Cardiac septum (tissue), 1 donor: ENCODE measurements at places on chromosomes 6 and 20. TPM values are rescaled to one million over a fixed set of nuclear protein-coding genes. Genes with fewer than 3 reads are reported as not detected.

Gene APOBEC2
- total RNA-seq: 174 TPM

Gene OR2H2
- total RNA-seq: not detected

Gene EPPIN
- total RNA-seq: not detected

Gene MAK
- 0.08 TPM for total RNA-seq

Gene HLA-DRB1
- 27.6 TPM for total RNA-seq

Gene NKX2-2
- 0.11 TPM for total RNA-seq

Gene PNPLA1
- total RNA-seq: not detected

Gene C20orf202
- total RNA-seq: 0.13 TPM

Gene ARHGAP40
- not detected for total RNA-seq

- DNase-seq: no peak
These were observed 177.2 kb upstream of the RNF24 start for GRCh38 chr20:4192378-4193068.

- no peak for DNase-seq
These were observed 56.9 kb upstream of the PRND start for GRCh38 chr20:4664691-4665360.

DNA sequence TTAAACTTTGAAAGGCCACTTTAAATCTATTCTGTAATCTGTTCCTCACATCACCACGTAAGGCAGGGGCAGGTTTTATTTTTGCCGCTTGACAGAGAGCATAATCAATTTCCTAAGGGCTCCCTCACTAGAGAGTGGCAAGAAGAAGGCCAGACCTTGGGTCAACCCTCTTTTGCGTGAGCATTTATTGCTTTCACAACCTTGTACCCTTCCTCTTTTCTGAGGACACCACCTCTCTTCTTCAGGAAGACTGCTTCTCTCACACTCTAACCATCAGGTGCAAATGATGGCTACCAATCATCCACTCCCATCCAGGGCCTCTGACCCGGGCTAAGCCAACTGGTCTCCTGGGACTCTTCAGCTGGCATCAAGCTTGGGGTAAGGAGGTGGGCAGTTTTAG, 25.2 kb upstream of the QKI start:
- DNase-seq: no peak

- DNase-seq: no peak
These were observed 6.8 kb upstream of the POU3F2 start for GRCh38 chr6:98827295-98828159.

- DNase-seq: no peak
These were observed 186.2 kb downstream of the HDGFL1 start for GRCh38 chr6:22755605-22756004.

GRCh38 chr20:57944988-57945387, 235.2 kb upstream of the PMEPA1 start:
- no peak for DNase-seq

DNA sequence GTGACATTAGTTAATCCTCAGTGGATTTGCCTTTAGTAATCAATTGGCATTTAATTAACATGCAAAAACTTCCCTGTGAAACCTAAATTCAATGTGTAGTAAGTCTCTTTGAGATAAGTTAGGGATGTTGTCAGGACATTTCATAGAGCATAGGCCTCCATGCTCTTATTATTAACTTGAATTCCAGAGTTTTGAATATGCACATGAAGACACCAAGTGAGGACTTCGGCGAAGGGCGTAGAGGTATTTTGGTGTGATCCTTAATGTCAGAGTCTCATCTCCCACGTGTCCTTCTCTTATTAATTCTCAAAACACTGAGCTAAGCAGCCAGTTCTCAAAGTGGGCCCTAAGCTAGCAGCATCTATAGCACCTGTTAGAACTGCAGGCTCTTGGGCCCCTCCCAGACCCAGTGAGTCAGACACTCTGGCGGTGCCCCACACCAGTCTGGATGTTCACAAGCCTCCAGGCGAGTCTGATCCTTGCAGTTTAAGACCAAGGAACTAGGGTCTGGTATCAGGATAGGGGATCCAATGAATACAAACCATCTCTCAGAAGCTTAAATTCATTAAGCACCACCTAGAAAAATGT, 292.1 kb downstream of the QKI start:
- DNase-seq: no peak

DNA sequence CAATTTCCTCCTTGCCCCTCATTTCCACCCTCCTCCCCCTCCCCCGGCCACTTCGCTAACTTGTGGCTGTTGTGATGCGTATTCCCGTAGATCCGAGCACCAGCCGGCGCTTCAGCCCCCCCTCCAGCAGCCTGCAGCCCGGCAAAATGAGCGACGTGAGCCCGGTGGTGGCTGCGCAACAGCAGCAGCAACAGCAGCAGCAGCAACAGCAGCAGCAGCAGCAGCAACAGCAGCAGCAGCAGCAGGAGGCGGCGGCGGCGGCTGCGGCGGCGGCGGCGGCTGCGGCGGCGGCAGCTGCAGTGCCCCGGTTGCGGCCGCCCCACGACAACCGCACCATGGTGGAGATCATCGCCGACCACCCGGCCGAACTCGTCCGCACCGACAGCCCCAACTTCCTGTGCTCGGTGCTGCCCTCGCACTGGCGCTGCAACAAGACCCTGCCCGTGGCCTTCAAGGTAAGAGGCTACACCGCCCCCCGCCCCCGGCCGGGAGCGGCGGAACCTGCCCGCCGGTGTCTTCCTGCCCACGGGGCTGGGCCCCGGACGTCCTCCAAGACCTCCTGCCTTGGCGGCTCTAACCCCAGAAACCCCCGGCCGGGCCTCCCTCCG, 44.9 kb upstream of the SUPT3H start:
- peak; percentile 81 for DNase-seq

DNA sequence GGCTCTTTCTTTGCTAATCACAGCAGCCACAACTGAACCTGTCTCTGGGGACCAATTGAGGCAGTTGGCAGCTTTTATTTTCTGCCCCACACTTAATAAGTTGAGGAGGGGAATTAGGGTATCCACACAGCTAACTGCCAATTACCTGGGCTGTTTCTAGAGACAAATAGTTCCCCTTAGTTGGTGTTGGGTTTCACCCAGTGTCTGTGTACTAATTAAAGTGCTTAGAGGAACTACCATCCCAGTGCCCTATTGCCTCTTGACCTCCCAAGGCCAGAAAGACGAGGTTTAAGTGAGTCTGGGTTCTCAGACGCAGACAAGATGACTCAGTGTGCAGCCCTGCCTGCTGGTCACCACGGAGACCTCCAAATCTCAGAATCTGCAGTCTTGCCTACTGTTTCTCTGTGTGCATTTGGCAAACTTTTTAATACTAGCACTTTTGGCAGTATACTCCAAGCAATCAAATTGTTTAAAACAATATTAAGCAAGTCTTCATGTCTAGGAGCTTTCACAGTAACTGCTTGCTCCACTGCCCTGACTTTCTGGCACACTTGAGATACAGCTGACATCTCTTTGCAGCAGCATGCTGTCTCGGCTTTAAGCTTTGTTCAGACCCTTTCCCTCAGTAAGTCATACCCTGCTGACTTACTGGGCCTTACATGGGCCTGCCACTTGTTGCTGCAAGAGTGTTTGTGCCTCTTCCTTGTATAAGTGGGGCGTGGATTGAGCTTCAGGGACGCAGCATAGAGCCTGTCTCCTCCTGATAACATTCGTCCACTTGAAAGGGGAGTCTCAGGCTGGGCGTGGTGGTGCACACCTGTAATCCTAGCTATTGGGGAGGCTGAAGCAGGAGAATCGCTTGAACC, 31.9 kb downstream of the STK35 start:
- DNase-seq: no peak
